ENCODE measurements at places on chromosomes 1 and 21.

DNA sequence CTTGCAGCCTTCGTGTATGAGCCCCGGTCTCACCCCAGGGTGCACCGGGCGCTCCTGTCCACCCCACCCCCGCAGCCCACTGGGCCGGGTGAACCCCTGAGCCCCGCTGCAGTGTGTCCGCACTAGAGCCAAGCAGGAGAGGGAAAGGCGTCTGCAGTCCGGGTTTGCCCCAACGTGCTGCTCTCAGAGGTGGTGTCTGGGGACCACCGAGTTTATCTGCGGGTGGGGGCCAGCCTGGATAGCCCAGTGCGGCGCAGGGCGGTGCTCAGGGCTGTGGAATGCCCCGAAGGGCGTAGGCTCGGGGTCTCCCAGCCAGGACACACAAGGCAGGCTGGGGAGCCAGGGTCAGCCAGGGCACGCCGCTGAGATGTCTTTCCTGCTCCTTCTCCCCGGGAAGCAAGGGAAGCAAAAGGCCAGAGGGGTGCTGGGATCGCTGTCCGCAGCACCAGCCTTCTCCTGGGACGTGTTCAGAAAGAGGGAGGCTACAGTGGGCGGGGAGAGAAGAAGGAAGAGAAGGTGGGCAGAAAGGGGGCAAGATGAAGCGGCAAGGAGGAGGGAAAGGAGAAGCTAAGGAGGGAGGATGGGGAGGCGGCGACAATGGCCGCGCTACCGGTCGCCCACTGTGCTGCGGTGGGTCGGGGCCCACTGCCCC lies 56.6 kb downstream of the MAB21L3 start:
- DNase-seq: no peak

- no peak for DNase-seq
Measured at GRCh38 chr1:201783058-201783457, 45.9 kb upstream of the IPO9 start.

GRCh38 chr1:202127836-202128622 lies 5.3 kb downstream of the GPR37L1 start:
- DNase-seq: no peak

DNA sequence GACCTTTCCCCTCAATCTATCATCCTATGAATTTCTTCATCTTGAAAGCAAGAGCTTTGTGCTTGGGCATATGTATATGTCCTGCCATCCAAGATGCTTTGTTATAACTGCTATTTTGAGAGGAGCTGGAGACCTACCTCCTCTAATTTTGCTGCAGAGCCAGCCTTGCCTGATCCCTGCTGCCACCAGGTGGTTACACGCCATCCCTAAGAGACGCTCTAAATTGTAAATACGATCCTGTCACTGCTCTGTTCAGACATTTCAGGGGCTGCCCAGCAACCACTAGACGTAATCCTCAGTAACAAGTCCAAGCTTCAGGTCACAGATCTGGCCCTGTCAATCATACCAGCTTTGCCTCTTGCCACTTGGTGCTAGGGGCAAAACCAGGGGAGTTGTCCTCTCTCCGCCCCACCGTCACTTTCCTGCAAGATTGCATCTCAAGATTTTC lies 32.9 kb downstream of the GPA33 start:
- DNase-seq: peak; percentile 76

GRCh38 chr1:228092342-228093049 lies 10.0 kb downstream of the ARF1 start:
- no peak for DNase-seq

GRCh38 chr1:85718678-85719340 lies 10.6 kb upstream of the ZNHIT6 start:
- DNase-seq: no peak

GRCh38 chr1:178237121-178237520 lies 143.2 kb downstream of the RASAL2 start:
- DNase-seq: no peak

GRCh38 chr1:95263450-95263849 lies 29.4 kb downstream of the RWDD3 start:
- DNase-seq: no peak

- DNase-seq: no peak
Measured at GRCh38 chr1:36515315-36516138, 32.8 kb upstream of the CSF3R start.

Data from PC-3 (cell line).